ENCODE measurements at places on chromosomes 2 and 18.

DNA sequence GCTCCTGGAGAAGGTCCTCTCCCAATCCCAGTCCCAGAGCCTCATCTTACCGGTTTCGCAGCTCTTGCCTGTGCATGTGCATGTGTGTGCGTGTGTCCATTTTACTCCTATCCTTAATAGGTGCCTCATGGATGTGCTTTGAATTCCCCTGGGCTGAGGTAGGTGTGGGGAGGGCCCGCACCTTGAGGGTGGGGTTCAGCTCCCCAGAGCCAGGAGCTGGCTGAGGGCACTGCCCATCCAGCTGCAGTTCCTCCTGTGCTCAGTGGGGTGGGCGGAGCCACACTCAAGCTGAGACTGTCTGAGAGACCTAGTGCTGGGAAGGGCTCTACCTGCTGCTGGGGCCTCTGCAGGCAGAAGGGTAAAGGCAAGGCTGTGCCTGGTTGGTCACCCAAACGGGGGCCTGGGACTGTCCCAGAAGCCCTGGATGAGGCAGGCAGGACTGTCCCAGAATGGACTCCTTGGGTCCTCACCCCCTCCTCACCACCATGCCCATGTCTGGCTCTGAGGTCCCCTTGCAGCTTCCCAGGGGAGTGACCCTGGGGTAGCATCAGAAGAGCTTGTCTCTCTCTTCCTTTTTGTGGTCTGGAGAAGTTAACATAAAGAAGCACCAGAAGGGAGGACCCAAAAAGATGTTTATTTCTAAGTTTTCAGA lies 8.9 kb downstream of the GDF7 start:
- no peak for DNase-seq

GRCh38 chr18:30444544-30444943 lies 598.0 kb downstream of the DSC3 start:
- no peak for DNase-seq

GRCh38 chr2:71538656-71539265 lies 85.4 kb downstream of the DYSF start:
- peak; percentile 7 for DNase-seq

GRCh38 chr2:211737282-211737681 lies 801.3 kb downstream of the ERBB4 start:
- no peak for DNase-seq

- DNase-seq = no peak
Measured at GRCh38 chr2:42973726-42974125, 181.3 kb upstream of the HAAO start.

DNA sequence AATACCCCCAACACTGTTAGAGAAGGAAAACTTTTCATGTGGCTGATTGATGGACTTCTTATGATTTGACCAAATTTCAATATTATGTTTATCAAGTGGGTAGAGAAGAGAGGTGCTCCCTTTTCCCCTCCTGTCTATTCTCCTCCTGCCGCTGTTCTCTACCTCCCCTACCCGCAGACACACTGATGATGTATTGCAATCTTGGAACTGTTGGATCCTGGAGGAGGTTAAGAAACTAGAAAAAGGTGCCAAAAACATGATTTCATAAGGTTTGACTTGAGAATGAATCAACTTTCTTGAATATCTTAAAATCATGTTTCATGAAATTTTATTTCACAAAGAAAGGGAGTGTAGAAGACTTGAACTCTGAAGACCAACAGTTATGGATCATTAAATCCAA lies 125.8 kb downstream of the MEIS1 start:
- DNase-seq = no peak

- DNase-seq = no peak
Measured at GRCh38 chr2:17878281-17879136, at the start of gene KCNS3. KCNS3 (plus strand) TSS chr2:17878667; CDS start chr2:17931009, 52,342 bp downstream.

GRCh38 chr2:159206736-159207380 lies 79.6 kb downstream of the WDSUB1 start:
- DNase-seq = no peak

DNA sequence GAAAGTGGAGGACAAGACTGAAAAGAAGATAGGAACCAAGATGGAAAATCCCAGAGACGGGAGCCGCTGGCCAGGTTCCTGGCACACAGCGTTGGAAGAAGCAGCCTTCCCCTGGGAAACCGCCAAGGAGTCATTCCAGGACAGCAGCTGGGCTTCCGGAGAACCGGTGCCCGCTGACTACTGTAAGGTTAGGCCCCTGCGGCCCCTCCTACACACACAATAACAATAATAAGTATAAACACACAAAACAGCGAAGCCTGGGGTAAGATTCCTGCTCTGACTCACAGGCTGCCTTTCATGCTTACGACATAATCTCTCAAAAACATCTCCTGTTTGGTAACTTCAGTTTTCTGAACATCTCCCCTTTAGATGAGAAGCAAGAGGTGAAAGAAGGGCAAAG lies 28.1 kb upstream of the MYCN start:
- DNase-seq = no peak

DNA sequence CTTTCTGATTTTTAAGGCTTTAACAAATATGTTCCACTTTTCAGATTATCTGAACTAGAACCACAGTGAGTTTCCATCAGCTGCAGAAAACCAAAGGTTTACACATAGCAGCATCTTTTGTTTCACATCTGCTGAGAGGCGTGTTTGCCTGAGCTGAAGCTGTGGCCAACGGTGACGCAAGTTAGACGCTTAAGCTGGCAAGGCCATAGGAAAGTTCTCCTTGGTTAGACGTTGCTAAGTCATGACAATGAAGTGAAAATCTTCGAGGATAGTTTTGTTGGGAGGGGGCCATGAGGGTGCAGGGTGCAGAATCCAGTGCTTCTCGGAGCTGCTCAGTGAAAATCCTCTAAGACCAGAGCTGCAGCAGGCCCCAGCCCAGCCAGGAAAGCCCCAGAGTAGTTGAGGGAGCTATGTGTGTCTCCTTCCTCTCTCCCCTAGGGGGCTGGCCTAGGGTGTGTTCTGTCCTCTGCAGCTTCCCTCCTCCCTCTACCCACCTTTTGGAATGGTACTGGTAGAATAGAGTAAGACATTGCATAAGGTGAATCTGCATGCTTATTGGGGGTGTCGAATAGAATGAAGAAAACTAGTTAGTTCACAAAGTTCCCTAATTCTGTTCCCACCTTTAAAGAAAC lies 105.4 kb downstream of the FHOD3 start:
- no peak for DNase-seq

DNA sequence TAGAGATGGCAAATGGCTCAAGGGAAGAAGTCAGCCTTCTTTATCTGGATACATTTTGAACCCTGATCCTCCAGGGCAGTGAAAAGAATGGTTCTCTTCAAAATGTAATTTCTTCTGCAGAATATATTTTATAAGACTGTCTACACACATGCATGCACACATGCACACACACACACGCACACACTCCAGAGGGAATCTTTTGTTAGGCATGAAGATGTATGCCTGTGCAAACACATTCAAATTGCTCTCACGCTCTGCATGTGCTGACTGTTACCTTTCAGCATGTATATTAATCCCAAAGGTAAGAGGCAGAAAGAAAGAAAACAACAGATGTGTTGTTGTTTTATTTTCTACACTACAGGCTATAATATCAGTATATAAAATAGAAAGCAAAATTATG lies 43.2 kb downstream of the SLC5A7 start:
- DNase-seq = no peak

DNA sequence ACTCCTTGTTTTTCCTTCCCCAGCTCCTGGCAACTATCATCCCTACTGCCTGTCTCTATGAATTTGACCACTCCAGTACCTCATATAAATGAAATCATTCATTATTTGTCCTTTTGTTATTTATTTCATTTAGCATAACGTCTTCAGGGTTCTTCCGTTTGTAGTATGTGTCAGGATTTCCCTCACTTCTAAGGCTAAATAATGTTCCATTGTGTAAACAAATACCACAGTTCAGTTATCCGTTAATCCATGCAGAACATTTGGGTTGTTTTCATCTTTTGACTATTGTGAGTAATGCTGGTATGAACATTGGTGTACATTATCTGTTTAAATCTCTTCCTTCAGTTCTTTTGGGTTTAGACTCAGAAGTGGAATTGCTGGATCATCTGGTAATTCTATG lies 18.8 kb downstream of the DYNC2LI1 start:
- no peak for DNase-seq

DNA sequence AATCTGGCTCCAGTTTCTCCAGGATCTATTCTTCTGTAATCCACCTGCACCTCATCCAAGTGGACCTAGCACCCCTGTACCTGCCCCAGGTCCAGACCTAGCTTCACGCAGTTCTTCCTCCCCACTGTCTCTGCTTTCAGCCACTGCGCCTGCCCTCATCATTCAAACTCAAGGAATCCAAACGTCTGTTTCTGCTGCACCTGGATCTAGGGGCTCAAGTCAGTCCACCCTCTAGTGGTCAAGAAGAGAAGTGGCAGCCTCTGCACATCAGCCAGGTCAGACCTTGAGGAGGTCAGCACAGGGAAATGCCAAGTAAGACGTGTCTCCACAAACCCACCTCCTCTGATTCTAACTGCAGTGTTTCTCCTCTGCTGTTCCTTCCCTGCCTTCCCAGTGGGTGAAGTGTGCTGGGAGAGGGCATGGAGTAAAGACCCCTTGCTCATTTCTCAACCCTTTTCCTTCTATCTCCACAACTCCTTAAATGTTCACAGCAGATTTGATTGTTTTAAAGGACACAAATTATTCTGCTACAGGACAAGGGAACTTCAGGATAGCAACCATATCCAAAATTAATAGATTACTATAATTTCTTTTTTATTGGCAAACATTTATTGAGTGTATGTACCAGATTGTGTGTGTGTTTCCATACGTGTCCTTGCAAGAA lies 8.6 kb upstream of the RNF152 start:
- peak; percentile 14 for DNase-seq

- no peak for DNase-seq
Measured at GRCh38 chr2:231228974-231229529, 30.6 kb downstream of the ARMC9 start.

GRCh38 chr2:156590085-156590739 lies 154.0 kb downstream of the GPD2 start:
- DNase-seq = no peak

DNA sequence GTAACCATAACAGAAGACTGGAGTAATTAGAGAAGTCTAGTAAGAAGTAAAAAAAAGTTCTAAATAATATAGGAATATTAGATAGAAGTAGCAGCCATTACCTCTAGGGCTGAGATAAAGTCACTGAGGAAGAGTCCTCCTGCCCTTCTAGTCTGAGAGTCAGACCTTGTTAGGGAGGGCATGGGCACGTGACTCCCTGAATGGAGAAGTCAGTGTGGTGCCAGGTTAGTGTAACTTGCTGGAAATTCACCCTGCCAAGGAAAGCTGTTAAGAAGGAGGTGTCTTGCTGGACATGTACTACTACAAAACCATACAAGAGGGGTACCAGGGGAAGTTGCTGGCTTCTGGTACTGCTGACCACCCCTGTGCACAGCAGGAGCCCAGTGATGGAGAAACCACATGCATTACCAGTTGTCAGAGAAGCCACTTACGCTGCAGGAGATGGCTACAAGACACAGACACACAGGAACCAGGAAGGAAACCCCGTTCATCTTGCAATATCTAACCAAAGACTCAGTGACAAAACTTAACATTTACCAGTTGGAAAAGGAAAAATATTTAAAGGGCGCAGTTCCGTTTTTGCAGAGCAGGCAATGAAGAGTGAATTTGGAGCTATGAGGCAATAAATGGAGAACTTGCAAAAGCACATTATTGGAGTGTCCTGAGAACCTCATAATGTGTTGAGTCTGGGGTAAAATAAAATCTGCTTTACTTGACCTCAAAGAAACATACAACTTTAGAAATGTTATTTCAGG lies 77.2 kb upstream of the TLK1 start:
- DNase-seq = no peak

DNA sequence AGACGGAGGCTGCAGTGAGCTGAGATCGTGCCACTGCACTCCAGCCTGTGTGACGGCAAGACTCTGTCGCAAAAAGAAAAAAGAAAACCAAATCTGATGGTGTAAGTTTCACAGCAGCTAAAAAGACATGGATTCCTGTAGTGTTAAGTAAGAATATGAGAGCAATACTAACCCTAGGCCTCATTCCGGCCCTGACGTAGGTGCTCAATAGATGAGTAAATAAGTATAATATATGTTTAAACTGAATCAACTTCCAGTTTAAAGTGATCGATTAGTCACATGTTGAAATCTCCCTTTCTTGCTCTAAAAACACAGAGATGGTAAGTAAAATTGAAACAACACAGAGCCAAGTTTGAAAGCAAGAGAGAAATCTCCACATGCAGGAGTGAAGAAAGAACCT lies 8.0 kb downstream of the ME2 start:
- no peak for DNase-seq

- no peak for DNase-seq
Measured at GRCh38 chr2:143428700-143429099, 299.5 kb downstream of the ARHGAP15 start.

- no peak for DNase-seq
Measured at GRCh38 chr18:9997711-9998110, 83.9 kb downstream of the VAPA start.

DNA sequence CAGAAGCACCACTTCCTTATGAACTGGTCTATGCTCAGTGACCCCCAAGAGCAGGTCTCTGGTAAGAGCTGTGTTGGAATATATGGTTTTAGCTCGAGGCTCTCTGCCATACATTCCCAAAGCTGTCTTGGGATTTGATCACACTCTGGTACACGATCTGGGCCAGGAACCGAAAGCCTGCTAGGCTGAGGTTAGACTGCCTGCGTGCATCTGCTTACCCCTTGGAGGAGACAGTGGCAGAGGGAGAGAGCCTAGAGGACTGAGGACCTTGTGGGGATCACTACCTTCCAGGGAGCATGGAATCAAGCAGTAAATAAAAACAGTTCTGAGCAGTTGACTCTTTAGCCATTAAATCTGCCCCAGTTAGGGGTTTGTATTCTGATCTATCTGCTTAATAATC lies 63.7 kb downstream of the ZNF532 start:
- no peak for DNase-seq

DNA sequence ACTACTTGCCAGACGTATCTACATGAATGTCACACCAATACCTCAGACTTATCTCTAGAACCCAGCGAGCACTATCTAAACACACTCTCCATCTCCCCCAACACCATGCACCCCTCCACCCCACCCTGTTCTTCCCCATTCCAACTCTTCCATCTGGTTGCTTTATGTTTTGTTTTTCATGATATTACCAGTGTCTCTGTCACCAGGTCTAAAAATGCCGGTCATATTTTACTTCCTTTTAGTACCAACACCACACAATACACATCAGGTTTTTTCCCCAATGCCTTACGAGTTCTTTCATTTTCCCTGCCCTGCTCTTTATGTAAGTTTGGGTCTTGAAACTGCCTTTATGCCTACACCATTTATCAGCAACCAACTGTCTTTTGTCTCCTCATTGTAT lies 10.2 kb upstream of the ITGA4 start:
- no peak for DNase-seq

- DNase-seq = no peak
Measured at GRCh38 chr2:153404792-153405191, 73.8 kb downstream of the RPRM start.

DNA sequence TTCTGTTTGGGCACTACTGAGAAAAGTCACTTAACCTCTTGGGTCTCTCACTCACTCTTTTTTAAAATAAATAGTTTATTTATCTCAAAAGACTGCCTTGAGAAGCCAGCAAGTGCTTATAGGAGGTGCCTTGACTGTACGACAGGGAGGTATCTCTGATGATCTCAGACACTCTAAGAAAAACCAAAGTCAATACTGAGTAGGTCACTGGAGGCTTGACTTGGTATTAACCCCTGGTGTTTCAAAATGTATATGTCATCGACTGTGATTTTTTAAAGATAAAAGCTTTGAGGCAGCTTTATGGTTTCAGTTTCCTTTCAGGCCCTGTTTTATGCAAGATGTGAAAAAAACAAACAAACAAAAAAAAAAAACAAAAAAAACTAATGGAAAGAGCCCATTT lies 33.7 kb downstream of the MREG start:
- DNase-seq = no peak

- DNase-seq = no peak
Measured at GRCh38 chr18:74609535-74609934, 11.9 kb downstream of the ZNF407 start.

Data from activated gamma-delta T cell treated with anti-CD3 and anti-CD28 coated beads, Interleukin-2, amount 50 U/mL, for 16 hours (primary cell).